ENCODE measurements at places on chromosomes 3 and 15.

- no peak for DNase-seq
These were observed 283.1 kb upstream of the NR2F2 start for GRCh38 chr15:96047255-96047931.

DNA sequence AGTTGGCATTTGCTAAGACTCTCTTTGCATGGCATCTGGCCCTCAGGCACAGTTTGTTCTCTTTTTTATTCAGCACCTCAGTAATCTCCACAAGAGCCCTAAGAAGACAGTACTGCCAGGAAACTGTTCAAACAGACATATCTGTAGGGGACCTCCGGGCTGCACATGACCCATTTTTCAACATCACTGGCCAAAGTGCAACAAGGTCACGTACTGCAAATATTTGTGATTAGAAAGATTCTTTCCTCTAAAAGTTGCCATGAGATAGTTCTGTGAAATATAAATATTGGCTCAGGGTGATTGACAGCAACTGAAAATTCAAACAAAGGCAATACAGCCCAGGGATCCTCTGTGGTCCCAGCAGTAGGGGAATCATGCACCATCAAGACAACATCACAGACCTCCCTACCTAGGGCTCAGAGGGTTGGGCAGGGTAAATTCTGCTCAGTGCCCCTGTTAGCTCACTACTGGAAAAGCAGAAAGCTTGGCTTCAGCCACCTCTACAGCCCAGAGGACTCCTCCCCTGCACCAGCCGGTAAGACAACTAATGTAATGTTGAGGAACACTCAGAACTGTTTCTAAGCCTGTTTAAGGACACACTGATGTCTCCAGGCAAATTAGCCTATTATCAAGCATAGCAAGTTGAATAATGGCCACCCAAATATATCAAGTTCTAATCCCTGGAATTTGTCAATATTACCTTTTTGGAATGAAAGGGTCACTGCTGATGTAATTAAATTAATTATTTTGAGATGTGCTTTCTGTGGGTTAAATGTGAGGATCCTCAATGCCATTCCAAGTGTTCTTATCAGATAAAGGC is 117.4 kb upstream of the LPP start:
- DNase-seq = no peak

DNA sequence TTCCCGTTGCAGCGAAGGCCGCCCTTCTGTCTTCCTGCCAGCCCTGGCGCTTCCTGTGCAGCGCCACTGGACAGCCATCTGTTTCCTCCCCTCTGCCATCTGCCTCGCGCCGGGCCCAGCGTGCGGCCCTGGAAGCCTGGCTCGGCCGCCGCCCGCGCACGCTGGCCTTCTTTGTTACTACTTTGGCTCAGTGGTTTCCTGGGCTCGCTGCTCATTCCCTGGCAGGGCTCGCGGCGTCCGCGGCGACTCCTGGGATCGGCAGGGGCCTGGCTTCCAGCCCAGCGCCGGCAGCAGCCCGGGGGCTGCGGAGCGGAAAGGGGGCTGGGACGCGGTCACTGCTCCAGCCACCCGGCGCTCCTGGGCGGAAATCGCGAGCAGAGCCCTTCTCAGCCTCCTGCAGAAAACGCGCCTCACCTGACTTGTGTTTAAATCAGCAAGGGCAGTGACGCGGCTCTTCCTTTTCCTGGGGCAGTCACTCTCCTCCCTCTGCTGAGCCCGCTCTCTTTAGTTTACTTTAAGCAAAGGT is 10.0 kb downstream of the CMTM7 start:
- DNase-seq = no peak

GRCh38 chr15:69424001-69424400 is 9.9 kb downstream of the KIF23 start:
- DNase-seq = no peak

DNA sequence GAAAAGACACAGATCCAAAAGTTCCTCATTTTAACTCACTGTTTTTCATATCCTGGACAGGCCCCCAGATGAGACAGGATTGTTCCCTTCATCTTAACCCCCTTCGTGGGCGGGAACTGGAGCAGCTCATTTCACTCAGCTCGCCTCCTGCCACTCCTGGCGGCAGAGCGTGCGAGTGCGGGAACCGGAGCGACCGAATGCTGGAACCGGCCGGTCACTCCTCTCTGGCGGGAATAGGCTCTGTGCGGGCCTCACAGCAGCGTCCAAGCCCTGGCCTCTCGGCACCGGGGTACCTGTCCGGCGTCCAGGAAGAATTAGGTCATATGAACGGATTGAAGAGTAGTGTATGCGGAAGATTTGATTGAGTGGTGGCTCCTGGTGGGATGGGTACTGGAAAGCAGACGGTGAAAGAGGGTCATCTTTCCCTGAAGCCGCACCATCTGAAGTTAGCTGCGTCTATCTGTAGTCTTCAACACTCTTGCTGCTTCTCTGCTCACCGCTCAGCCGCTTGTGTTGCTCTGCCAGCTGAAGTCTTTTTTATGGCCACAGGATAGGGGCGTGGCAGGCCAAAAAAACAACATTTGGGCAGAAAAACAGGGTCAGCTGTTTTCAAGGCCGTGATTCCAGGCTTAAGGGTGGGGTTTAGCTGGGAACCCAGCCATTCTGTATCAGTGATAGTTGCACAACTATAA is 42.3 kb upstream of the FXR1 start:
- DNase-seq = no peak

- no peak for DNase-seq
These were observed 50.1 kb upstream of the MCF2L2 start for GRCh38 chr3:183478501-183478900.

- DNase-seq = no peak
These were observed 335.0 kb upstream of the CTNNB1 start for GRCh38 chr3:40864146-40864782.

DNA sequence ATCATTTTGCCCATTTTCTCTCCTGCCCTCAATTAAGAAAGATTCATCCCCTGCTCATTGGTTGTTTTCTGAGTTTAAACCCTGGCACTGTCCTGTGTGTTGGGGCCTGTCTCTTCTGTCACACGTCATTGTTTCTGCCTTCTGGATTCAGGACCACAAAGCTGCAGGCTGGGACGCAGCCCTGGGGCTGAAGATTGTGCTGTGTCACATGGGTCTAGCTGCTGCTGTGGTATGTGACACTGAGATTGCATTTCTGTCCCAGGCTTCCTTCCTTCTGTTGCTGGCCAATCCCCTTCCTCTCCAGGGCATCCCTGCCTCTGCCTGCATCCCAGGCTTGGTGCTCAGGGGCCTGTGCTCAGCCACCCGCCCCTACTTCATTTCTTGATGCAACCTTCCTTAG is 28.9 kb downstream of the INSYN1 start:
- DNase-seq = no peak

GRCh38 chr3:194872669-194872977 is 186.9 kb downstream of the FAM43A start:
- no peak for DNase-seq

DNA sequence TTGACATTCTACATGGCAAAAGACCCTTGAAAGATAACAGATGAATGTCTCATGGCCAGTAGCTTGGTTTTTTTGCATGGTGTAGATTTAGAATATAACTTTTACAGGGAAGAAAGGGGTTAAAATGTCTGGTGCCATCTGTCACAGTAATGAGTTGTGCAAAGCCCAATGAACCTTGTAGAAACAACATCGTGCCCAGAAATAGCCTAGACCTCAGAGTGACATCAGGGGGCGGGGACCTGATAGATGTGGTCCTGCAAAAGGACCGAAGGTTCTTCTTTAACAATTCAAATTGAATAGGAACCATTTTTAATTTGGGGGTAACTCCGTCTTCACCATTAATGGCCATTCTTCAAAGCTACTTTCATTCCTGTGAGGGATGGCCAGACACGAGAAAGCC is 254.1 kb upstream of the CTDSPL start:
- DNase-seq = no peak

DNA sequence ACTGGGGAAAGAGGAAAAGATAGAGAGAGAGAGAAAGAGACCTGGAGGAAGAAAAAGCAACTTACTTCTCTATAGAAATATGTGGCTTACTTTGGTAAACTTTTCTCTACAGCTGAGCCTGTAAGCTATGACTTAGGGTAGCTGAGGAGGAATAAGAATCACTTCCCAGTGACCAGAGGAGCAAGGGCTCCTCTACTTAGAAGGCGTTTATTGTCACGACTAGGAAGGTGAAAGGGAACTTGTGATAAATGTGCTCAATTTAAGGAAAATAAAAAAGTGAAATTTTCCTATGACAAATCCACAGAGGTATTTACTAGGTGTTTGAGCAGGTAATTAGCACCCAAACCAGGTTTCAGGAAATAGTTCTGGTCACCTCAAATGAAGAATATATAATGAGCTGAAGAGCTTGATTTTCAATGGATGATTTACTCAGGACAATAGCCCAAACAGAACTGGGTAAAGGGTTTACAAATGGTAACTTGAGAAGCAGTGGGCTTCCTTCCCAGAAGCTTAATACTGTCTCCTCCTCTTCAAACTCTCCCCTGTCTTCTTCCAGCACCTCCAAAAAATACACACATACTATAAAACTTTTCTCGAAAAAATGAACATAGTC is 46.1 kb downstream of the SOX2 start:
- DNase-seq = no peak

DNA sequence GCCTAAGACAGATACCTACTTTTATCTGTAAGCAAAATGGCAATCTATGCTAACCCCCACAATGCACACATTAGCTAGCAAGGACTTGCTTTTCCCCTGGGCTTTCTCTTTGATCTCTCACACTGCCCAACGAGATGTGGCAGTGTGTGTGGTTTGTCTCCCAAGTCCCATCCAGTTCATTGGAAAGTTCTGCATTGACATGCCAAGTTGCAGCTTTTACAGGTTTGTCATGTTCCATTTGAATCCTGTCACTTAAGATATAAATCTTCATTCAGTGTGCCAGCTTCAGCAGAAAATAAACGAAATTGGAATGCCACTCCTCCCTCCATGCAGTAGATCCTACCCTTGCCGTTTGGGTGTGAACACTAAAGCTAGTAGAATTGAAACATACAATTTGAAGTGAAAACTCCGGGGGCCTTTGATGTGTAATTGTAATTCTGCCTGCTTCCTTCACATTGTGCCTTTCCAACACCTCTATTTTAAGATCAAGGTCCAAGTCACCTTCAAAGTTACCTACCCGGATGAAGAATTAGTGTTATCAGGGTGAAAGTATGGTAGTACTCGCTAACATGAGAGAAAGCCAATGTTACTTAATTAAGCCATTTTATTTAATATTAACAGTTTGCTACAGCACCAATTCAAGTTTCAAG is 130.9 kb upstream of the BHLHE40 start:
- DNase-seq = no peak

- DNase-seq = no peak
These were observed 48.3 kb downstream of the ASB7 start for GRCh38 chr15:100650685-100651084.

GRCh38 chr15:64931381-64931780 is 19.7 kb downstream of the ANKDD1A start:
- DNase-seq = no peak

All from NCI-H1436 treated with DMSO at 0.1 percent for 48 hours (cell line).